GM19239 (cell line): ENCODE measurements at places on chromosomes 4 and X.

DNA sequence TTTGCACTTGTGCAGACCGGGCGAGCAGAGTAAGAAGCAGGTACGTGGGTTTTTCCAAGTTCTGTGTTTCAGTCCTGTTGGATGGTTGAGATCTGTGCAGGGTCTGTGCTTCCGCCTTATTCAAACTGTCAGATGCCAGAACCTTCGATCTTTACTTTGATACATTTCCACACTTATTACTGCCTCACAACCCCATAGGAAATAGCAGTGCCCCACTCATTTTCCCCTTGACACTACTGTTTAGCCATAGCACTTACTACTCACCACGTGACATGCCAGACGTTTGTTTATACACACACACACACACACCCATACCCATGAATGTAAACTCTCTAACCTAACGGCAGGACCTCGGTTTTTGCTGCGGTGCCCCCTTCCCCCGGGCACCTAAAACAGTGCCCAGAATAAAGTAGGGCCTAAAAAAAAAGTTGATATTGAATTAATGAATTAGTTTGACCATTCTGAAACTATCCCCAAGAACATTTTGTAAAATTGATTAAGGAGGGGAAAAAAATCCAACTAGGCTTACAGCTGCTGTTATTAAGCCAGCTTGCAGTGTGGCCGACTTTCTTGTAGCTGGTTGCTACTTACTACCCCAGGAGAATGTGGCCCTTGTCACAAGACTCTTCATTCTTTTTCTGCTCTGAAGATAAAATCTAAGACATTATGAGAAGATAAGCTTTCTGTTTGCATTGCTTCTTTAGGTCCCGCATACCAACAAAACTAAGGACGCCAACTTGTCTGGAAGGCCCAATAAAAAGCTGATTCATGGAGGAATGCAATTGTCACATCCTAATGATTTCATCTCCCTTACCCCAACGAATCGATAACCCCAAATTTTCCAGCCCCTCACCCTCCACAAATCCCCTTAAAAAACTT, 704 bp upstream of the SEPSECS start:
- no peak for DNase-seq

- no peak for DNase-seq
These were observed 56.2 kb upstream of the PJA1 start for GRCh38 chrX:69221239-69222102.

DNA sequence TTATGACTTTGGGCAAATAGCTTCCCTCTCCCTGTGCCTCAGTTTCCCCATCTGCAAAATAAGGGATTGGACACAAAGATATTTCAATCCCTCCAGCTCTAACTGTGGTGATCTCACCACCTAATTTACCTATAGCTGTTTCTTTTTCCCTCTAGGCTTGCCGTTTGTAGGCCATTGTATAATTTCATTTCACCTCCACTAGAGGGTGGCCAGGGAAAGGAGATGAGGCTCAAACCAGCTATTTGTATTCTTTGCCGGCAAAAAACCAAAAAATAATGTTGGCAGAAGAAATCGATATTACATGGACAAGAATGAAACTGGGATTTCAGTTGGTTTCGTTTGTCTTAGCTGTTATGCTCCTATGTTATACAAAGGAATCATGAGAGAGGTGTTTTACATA, 36.1 kb upstream of the DOCK11 start:
- DNase-seq, result peak; percentile 12

GRCh38 chrX:153411988-153412574, 809 bp downstream of the ZFP92 start:
- no peak for DNase-seq

DNA sequence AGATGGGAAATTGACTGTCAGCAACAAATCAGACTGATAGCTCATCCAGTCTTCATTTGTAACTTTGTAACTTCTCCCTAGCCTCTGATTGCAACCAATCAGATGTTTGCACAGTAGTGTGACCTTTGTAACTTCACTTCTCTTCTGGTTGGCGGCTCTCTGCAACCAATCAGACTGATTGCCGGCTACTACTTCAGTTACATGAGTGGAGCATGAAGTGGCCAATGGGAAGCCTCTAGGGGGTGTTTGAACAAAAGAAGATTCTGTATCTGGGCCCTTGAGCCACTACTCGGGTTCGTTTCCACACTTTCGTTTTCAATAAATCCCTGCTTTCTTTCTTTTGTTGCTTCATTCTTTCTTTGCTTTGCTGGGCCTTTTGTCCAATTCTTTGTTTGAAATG, 1285.8 kb downstream of the TECRL start:
- no peak for DNase-seq

- no peak for DNase-seq
These were observed 161.4 kb downstream of the RAB28 start for GRCh38 chr4:13322681-13323101.

- DNase-seq, result no peak
These were observed 10.1 kb downstream of the PAPSS1 start for GRCh38 chr4:107709916-107710315.

GRCh38 chr4:96729641-96730040, 889.7 kb downstream of the PDHA2 start:
- DNase-seq, result no peak

DNA sequence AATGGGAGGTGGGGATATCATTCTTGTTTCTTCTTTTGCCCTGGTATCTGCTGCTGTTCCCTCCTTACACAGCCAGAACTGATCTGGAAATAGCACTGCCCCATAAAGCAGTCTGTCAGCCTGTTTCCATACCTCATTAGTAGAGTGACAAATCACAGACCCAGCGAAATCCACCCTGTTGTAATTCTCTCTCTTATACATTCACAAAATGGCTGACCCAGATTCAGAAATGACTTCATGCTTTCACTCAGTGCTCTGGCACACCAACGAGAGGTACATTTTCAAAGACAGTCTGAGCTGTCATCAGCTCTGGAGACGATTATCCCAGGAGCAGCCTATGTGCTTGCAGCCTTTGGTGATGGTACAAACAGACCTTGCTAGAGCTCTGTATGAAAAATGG, 164.6 kb downstream of the AFF2 start:
- DNase-seq, result no peak

GRCh38 chrX:110086162-110086915, 83.4 kb downstream of the TMEM164 start:
- DNase-seq, result no peak

DNA sequence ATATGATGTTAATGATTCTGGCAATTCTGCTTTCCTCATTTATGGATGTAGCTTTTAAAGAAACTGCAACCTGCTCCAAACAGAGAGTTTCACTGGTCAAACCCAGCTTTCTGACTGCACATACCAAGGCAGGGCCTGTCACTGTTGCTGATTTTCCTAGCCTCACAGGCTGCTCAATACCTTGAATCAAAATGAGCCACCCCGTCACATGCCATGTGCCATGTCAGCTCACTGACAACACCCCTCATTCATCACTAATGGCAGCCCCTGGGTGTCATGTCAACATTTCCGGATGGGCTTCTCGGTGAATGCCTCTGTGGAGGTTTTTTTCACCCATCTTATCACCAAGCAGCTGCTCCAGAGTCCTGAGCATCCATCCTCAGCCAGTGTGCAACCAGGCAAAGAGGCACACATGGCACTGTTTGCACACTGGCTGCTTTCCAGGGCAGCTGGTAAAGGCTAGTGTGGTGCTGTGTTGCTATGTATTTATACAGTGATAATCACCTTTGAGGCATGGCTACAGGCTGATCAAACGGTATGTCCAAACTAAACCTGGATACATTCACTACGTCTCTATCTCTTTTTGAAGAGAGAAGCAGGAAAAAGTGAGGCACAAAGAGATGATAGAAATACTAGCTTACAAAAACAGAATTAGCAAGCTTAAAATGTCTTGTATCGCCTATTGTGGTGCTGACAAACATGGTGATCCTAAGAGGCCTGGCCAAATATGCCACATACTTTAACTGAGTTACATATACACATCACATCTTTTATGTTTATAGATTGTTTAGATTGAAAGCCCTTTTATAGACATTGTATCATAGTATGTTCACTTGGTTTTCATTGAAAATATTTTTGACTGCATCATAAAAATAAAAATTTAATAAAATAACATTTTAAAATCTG, 94.6 kb upstream of the INPP4B start:
- no peak for DNase-seq

GRCh38 chr4:138643827-138644226, 371.8 kb upstream of the NOCT start:
- no peak for DNase-seq

DNA sequence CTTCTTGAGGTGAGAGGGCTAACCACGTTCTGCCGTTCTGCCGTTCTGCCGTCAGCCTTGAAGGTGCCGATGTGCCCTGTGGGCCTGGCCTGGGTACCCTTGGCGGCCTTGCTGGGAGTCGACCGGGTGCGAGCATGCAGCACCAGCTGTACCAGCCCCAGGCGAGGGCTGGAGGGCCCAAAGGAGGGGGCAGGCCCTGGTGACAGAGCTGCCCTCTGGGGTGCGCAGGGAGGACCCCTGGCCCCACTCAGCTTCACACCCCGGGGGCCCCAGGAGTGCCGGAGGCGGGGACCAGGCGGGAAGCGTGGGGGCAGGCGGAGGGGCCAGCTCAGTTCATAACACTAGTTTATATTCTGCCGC, 22.1 kb downstream of the UVSSA start:
- no peak for DNase-seq

DNA sequence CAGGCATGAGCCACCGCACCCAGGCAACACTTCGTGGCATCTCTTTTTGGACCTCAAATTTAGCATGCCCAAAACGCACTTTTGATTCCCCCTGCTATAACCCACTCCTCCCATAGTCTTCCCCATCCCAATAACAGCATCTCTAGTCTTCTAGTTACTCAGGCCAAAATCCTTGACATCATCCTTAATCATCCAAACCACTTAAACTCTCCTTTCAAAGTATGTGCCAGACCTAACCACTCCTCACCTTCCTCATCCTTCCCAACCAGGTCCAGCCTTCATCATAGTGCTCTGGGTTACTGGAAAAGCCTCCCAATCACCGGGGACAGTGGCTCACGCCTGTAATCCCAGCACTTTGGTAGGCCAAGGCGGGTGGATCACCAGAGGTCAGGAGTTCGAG, 41.9 kb downstream of the AFAP1 start:
- DNase-seq, result no peak

DNA sequence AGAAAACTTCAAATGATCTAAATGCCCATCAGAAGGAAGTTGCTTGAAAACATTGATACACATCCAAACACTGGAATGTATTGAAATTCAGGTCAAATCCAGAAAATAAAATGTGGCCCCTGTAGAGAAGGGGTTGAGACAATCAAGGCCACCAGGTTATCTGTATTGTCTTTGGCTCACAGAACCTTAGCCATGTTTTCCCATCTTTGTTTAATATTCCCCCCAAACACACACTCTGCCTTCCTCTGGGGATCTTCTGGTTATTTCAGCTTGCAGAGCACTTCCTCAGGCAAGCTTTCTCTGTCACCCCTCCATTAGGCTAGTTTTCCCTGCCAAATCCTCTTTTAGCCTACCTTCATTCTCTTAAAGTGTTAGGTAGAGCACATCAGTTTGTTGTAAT, 30.5 kb downstream of the PAGE2 start:
- no peak for DNase-seq

DNA sequence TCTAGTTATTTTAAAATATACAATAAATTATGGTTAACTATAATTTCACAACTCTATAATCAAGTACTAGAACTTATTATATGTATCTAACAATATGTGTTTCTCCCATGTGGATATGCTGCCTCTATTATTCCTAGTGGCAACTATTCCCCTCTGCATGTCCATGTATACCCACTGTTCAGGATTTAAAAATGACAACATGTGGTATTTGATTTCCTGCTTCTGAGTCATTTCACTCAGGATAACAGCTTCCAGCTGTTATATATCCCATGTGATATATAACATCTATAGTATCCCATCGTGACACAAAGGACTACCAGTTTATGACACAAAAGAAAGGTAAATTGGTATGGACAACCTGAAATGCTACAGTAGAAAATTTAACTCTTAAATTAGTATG, 167.4 kb upstream of the TACR3 start:
- DNase-seq, result no peak

DNA sequence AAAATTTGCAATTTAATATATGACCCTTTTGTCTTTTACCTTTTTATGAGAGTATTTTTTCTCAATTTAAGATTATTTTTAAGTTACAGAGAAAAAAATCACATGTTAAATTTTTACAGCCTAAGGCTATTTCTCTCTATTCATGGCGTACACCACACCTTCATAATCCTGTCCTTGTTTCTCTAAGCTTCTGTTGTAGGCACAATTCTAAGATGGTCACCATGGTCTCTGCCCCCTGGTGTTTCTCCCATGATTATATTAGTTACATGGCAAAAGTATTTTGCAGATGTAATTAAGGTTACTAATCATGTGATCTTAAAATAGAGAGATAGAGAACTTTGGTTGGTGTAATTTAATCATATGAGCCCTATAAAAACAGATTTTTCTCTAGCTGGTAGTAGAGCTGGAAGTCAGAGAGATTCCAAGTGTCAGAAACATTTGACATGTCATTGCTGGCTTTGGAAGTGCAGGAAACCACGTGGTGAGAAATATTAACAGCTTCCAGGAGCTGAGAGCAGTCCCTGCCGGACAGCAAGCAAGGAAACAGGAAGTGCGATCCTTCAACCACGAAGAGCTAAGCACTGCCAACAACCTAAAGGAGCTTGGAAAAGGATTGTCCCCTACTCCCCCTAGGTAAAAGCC, 89.8 kb downstream of the EIF4E start:
- no peak for DNase-seq

DNA sequence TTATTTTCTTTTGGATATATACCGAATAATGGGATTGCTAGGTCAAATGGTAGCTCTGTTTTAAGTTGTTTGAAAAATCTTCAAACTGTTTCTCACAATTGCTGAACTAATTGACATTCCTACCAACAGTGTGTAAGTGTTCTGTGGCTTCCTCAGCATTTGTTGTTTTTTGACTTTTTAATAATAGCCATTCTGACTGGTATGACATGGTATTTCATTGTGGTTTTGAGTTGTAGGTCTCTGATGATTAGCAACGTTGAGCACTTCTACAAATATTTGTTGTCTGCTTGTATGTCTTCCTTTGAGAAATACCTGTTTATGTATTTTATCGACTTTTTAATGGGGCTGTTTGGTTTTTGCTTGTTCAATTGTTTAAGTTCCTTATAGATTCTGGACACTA, 680.1 kb upstream of the GRIA3 start:
- DNase-seq, result no peak
